ENCODE measurements at places on chromosomes 5 and 9.

GRCh38 chr5:51172903-51173626 is 210.2 kb upstream of the ISL1 start:
- DNase-seq: no peak

- no peak for DNase-seq
These were observed 10.1 kb downstream of the LHFPL2 start for GRCh38 chr5:78638423-78638822.

DNA sequence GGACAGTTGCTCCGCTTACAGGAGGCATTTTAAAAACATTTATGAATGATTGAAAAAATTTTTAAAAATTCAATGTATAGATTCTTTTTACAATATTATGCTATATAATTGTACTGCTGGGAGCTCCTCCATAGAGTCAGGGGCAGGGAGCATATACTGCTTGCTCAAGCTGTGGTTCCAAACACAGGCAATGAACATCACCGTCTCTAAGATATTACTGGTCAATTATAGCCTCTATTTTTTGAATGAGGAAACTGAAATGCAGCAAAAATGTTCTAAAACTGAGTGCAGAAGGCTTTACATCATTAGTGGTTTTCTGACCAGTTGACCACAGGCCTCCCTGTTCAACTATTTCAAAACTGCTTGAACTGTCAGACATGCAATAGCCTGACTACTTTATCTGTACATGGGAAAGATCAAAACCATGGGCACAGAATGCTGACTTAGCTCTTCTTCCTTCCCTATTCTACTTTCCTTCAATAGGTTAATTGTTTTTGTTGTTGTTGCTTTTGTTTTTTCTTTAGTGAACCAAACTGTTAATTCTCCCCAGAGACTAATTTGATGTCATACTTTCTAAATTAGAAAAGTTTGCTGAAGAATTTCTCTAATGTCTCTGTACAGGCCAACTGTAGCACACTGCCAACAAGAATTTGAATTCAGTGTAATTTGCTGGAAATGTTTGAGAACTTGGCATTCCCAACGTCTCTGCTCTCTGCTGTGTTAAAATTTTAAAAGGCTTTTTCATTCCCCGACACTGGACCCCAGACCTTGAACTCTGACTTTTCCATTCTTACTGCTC is 107.6 kb upstream of the MPDZ start:
- DNase-seq: no peak

- DNase-seq: no peak
These were observed 2.5 kb downstream of the TJP2 start for GRCh38 chr9:69176471-69177171.
